M059J (cell line): ENCODE measurements at places on chromosomes 3 and 15. TPM values are rescaled to one million over a fixed set of nuclear protein-coding genes. Genes with fewer than 3 reads are reported as not detected.

GRCh38 chr3:177322881-177323280, 125.6 kb upstream of the TBL1XR1 start:
- no peak for DNase-seq

DNA sequence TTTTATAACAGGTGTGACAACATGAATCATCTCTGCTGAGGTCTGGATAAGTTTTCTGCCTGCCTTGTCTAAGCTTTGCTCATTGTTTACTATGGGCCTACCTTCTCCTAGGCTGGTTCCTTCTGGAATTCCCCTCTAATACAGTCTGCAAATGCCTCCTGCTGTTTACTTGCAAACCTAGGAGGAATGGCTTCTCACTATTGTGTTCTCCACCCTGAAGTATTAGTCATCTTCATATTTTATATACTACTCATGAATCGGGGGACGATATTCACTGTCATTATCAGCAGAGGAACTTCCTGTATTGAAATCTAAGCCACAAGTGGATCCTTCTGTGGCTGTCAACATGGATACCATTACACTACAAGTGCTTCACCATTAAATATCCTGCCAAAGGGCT, 154.8 kb downstream of the PLCL2 start:
- peak; percentile 89 for DNase-seq

DNA sequence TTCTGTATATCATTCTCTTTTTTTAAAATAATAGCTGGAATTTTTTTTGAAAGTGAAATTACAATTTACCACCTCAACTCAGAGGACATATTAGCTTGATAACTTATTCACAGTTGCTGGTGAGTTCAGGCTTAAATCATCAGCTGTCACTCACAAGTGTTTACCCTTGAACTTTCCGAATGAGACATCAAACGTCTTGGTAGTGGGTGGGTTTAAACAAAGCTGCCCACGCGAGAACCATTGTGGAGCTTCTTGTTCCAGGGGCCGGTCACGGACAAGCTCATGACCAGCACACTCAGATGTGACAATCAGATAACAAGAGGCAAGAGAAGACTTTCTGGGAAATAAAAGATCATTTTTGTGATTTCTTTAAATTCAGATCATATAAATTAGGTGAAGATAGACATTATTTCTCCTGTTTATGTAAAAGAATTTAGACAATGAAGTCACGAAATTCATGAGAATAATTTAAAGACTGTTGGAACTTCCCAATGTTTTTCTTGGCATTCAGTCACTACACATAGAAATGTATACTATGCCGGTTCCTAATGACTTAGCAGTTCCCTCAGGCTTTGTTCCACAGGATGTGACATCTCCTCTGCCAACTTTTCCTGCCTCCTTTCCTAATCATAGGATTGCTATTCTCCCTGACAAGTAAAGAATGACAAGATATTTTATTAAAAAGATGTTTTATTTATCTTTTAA, 29.3 kb downstream of the BTD start:
- peak; percentile 82 for DNase-seq

- DNase-seq: peak; percentile 30
Observed at GRCh38 chr15:66359740-66360139, 3.3 kb upstream of the TIPIN start.

DNA sequence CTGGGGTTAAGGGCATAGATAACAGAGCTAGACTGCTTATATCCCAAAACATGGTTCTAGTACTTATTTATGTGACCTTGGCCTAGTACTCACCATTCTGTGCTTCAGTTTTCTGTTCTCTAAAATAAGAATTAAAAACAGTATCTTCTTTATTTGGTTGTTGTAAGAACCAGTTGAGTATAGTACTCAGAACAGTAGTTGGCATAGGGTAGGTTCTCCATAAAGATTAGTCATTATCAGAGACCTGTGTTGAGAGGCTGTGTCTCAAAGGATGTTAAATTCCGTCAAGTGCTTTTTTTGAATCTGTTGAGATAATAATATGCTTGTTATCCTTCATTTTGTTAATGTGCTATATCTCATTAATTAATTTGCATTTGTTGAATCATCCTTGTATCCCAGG, 47.4 kb upstream of the OSTN start:
- no peak for DNase-seq

DNA sequence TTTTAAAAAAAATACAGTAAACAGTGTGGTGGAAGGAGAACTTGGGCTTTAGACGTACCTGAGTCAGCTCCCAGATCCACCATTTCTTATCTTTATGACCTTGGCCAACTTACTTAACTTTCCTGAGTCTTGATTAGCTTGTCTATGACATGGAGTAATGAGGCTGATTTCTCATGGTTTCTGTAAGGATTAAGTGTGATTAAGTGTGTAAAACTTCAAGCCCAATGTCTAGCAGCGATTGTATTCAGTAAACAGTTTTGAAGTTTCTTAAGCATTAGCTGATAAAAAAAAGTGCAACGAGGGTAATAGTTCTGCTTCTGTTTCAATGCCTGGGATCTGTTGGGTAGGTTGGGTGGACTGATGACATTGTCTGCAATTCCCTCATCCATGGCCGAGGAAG, 10.8 kb downstream of the TRPM1 start:
- no peak for DNase-seq

GRCh38 chr3:147030274-147030673, 376.1 kb downstream of the ZIC4 start:
- peak; percentile 9 for DNase-seq

UROC1 gene
- 0.02 TPM in 1 of 2 replicates, not detected in the other for total RNA-seq

TTLL13 gene
- 0.42 TPM in 1 of 2 replicates, not detected in the other for total RNA-seq

TRH gene
- total RNA-seq: not detected in 2 replicates

KNG1 gene
- total RNA-seq: not detected in 2 replicates

GPR149 gene
- not detected in 2 replicates for total RNA-seq

GOLGA8Q gene
- not detected in 2 replicates for total RNA-seq
